ENCODE measurements at places on chromosomes 11 and 22.

DNA sequence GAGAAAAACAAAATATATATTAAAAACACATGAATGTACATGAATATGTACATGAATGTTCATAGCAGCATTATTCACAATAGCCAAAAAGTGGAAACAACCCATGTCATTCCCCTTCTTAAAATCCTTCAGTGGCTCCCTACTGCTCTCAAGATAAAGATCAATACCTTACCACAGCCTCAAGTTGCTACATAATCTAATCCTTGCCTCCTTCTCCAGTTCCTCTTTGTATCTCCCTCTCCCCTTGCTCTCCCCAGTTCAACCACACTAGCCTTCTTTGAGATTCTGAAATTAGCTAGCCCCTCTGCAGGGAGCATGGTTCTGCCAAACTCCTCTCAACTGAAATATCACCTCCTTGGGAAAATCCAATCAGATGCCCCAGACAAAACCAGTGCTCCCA lies 28.1 kb downstream of the MTMR2 start:
- DNase-seq, result no peak

DNA sequence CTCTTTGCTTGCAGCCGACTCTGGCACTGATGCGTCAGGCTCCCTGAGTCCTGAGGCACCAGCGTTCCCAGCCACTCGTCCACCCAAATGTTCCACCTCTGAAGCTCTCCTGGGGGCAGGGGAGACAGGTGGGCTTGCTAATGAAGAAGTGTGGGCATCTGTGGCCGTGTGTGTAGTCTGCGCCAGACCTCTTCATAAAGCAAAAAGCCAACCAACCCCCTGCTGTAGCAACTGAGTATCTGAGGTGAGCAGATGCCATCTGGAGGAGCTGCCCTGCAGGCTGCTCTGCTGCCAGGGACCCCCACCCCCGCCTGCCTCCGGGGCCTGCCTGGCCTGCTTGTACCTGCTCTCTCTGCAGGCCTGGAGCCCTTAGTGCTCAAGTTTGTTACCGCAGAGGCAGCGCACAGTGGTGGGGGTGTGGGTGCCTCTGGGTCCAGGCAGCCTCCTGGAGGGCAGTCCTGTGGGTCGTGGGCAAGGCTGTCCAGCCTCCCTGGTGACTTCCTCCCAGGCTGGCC lies 272.5 kb downstream of the TBC1D22A start:
- no peak for DNase-seq

GRCh38 chr11:82858133-82858532 lies 42.1 kb downstream of the PRCP start:
- no peak for DNase-seq

DNA sequence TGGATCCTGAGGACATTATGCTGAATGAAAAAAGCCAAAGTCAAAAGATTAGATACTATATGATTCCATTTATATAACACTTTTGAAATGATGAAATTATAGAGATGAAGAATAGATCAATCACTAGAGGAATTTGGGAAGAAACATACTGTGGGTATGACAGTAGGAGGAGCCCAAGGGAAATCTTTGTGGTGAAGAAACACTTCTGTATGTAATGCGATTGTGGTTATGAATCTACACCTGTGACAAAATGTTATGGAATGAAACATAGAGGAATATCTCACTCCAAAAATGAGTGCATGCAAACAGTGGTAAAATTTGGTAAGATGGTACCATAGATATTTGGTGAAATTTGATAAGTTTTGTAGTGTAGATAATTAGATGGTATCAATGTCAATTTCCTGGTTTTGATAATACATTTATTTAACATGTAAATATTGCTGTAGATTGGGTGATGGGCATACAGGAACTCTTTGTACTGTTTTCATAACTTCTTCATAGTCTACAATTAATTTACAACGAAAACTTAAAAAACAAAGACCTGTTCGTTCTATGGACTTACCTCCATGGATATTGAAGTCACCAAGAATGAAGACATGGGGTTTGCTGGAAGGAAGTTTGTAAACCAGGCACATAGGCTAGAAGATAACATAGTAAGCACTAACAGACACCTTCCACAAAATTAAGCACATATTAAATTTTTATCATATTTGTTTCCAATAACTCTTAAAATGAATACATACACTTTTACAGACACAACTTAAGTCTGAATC lies 11.5 kb downstream of the MRGPRX1 start:
- DNase-seq, result no peak

GRCh38 chr22:46062232-46062615 lies 85.3 kb upstream of the WNT7B start:
- no peak for DNase-seq

GRCh38 chr11:13101644-13102512 lies 92.8 kb downstream of the RASSF10 start:
- DNase-seq, result no peak

- no peak for DNase-seq
Measured at GRCh38 chr22:34639911-34640310, 426.0 kb upstream of the ISX start.

- DNase-seq, result no peak
Measured at GRCh38 chr11:66151273-66151672, 81.2 kb downstream of the PACS1 start.

- DNase-seq, result no peak
Measured at GRCh38 chr11:122071709-122072202, 44.3 kb downstream of the BLID start.

DNA sequence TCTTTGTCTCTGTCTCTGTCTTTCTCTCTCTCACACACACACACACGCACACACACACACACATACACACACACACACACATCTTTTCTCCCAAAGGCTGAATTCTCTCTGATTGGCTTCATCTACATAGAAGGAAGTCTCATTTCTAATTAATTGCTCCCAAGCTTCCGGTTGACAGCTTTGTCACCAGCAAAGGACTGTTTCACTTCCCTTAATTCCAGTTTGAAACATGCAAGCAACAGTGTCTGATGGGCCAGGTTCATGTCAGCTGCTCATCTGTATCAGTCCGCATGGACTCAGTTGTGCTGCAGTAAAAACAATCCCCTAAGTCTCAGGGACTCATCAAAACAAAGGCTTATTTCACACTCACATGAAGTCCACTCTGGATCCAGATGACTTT lies 16.2 kb upstream of the PVALB start:
- no peak for DNase-seq

GRCh38 chr11:72955466-72955865 lies 141.3 kb downstream of the ATG16L2 start:
- DNase-seq, result no peak

GRCh38 chr11:35714882-35715627 lies 52.5 kb downstream of the TRIM44 start:
- DNase-seq, result peak; percentile 8

DNA sequence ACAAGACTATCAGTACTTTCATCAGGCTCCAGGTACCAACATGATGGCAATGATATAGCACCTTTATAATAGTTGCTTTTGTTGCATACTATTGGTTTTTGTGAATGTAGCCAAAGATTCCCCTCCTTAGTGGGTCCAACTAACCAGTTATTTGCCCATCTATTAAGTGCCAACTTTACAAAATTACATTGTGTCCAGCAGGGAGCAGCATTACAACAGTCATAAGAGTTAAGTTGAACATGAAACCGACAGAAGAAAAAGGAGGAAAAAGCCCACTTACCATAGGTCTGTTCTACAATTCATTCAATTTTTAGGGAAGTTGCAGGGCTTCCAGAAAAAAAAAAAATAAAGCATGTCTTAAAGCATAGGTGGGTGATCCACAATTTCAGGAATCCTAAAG lies 21.6 kb downstream of the IMMP1L start:
- peak; percentile 15 for DNase-seq

DNA sequence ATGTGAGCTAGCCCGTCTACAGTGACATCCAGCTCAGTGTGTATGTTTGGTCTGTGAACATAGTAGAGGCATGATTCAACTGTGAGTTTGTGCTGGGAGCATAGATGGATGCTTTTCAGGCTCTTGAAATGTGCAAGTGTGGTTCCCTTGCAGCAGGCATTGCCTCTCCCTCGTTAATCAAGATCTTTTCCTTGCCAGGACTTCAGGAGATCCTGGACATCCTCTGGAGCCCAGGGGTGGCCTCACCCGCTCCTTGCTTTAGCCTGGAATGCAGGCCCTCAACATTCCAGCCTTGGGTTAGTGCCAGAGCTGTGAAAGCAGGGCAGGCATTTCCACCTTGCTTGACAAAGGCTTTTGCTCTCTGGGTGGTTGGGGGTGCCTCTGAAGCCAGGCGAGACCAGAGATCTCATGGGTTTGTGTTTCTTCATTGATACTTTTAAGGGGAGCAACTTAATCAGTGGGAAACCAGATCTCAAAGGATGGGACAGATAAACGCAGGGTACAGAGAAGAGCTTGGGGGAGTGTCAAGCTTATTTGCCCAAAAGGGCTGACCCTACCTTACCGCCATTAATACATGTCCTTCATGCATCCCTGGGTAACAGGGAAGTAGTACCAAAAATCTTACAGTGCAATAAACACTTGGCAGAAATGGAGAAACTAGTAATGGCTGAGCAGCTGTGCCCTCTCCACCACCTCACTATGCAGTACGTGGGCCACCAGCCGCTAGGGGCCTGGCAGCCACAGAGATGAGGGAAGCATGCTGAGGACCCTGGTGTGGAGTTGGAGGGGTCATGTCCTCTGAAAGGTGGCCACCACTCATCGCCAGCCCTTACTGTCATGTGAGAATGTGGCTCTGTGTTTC lies 72.1 kb downstream of the PTPRJ start:
- DNase-seq, result peak; percentile 77

GRCh38 chr11:67372993-67373647 lies at the start of gene CLCF1:
TSS of gene CLCF1 (minus strand) at chr11:67373598. CDS start at chr11:67373539, 59 bp downstream.
- no peak for DNase-seq

- no peak for DNase-seq
Measured at GRCh38 chr11:130675371-130675821, 227.0 kb downstream of the ADAMTS15 start.

GRCh38 chr11:63853476-63853875 lies 14.6 kb downstream of the MARK2 start:
- DNase-seq, result no peak

DNA sequence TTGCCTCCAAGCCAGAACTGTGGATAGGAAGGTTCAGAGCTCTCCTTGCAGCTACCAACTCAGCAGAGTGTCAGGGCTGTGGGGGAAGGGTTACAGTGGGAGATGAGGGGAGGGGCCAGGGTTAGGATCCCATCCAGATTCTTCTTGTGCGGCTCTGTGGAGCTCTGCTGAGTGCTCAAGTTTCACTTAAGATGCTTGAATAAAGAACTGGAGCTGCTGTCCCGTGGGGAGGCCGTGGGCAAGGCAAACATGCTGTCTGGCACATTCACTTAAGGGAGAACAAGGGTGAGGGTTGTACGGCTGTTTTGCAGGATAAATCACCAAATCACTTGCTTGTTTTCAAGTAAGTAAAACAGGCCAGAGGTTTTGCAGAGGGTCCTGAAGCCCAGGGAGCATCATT lies 197.1 kb downstream of the FAM76B start:
- DNase-seq, result peak; percentile 68

DNA sequence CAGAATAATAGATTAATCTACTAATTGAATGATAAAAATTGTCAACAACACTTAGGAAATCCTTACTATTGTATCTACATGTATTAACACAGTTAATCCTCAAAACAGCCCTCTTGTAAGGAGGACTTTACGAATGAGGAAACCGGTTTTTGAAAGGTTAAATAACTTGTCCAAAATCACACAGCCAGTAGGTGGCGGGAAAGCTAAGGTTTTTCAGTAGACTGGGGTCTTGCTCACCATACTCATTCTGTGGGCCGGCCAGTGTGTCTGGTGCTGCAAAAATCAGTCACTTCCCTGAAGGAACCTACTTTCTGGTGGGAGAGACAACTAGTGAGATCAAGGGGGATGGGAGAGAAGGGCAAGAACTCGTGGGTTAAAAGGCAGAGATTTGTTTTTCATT lies 3.8 kb downstream of the DCPS start:
- no peak for DNase-seq

DNA sequence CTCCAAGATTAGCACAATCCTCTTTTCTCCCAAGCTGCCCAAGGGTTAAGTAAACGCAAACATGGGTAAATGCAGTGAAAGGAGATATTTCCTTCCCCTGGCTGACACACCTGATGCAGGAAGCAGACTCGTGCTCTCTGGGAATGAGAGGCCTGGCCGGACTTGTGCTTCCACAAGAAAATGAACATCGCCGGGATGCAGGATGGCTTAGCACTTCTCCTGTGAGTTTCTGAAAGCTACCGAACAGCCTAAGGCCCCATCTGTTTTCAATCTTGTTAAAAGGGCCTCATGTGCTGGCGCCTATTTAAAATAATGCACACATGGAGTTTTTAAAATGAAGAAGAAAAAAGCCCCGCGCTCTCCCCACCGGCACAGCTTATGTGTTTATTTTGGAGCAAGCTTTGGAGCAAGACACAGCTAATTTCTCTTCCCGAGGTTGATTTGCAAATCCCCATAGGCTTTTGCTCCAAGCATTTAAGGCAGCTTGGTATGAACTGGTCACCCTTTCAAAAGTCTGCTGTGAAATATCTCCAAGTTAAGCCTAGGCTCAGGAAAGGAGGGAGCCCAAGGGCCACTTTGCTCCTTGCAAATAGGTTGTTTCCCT lies 100.9 kb downstream of the SYN3 start:
- DNase-seq, result peak; percentile 35

GRCh38 chr11:3995307-3995706 lies 99.3 kb upstream of the RRM1 start:
- DNase-seq, result no peak

GRCh38 chr11:125978181-125978716 lies 32.4 kb downstream of the VSIG10L2 start:
- DNase-seq, result no peak

GRCh38 chr11:94653561-94653960 lies 86.4 kb downstream of the PIWIL4 start:
- DNase-seq, result no peak
